Activated CD4-positive, CD25-positive, alpha-beta regulatory T cell (primary cell): ENCODE measurements at places on chromosomes 16 and 17.

GRCh38 chr16:24858219-24859041 lies 12.7 kb downstream of the SLC5A11 start:
- peak; percentile 19 for DNase-seq

DNA sequence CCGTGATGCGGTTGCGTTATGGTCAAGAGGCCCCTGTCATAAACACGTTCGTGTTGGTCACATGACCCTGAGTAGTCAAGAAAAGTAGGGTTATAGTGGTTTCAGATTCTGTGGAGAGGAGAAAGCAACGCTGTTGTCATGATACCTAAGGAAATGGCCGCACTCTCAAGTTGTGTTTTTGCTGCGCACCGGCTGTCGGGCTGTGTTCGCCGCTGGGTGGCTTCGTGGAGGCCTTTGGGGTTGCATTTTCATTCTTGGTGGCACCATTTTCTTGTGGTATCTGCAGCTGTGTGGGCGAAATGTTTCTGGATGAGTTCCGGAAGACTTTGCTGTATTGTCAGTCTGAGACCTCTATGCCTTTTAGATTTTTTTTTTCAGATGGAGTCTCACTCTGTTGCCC lies 35.0 kb downstream of the DEF8 start:
- DNase-seq: no peak

DNA sequence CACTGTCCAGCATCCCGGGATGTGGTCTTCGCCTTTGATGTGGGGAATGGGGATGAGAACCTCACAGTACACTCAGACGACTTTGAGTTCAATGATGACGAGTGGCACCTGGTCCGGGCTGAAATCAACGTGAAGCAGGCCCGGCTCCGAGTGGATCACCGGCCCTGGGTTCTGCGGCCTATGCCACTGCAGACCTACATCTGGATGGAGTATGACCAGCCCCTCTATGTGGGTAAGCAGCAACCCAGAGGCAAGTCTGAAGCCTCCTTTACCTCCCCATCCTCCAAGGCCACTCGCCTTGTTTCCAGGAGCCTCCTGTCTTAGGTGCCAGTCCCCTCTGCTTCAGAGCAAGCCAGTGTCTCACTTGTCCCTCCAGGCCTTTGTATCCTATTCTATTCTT lies 10.2 kb downstream of the CNTNAP1 start:
- no peak for DNase-seq

GRCh38 chr17:69088643-69089200 lies 28.0 kb upstream of the ABCA9 start:
- no peak for DNase-seq

DNA sequence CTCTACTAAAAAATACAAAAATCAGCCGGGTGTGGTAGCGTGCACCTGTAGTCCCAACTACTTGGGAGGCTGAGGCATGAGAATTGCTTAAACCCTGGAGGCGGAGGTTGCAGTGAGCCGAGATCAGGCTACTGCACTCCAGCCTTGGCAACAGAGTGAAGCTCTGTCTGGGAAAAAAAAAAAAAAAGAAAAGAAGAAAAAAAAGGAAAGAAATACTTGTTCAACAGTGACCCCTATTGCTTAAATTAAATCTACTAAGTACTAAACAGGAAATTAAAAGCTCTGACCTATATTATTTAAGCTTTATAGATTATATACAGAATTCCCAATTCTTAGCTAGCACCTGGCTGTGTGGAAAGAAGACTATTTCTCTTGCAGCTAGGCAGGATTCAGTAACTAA lies 48.9 kb downstream of the FBXL20 start:
- DNase-seq: no peak

- no peak for DNase-seq
Measured at GRCh38 chr17:74350486-74350885, 11.2 kb downstream of the BTBD17 start.

DNA sequence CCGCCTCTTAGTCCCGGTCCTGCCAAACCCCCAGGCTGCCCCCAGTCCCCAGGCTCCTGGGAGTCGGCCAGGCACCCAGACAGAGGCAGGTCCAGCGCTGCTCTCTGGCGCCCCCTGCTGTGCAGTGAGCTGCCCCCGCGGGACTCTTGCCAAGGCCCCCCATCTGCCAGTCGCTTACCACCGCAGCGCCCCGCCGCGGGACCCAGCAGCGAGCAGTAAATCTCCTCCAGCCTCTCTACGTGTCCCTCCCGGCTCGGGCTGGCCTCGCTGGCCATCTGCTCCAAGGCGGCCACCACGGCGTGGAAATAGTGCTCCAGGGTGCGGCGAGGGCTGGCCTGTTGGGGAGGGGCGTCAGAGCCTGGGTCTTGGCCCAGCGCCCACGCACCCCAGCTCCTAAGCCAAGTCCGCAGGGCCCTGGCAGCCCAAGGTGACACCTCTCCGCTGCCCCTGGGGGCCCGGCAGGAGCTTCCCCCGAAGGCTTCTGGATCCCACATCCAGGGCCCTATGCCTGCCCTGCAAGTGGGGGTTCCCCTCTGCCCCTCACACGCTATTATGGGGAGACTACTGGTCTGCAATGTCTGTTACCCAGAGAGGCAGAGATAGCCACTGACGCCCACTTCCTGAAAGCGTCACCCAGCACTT lies 33.7 kb upstream of the MFSD6L start:
- DNase-seq: no peak
